ENCODE measurements at places on chromosomes 6 and 20.

DNA sequence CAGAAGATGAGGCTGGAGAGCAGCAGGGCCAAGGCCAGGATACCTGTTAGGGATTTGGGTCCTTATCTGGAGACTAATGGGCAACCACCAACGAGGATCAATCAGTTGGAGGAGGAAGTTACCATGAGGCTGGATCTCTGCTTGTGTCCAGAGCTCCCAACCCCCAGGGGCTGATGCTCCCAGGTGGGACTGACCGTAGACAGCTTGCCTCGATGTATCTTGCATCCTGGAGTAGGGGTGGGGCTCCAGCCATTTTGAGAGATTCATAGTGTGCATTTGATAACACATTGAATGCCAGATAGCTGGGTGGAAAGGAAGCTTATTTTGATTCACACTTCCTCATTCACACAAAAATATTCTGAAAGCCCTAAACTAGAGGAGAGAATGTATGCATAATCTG is 4.6 kb upstream of the RFPL4B start:
- no peak for DNase-seq

GRCh38 chr20:11522366-11522741 is 395.3 kb upstream of the BTBD3 start:
- DNase-seq = no peak

- peak; percentile 48 for DNase-seq
These were observed 20.8 kb downstream of the ZBTB2 start for GRCh38 chr6:151370509-151371078.

DNA sequence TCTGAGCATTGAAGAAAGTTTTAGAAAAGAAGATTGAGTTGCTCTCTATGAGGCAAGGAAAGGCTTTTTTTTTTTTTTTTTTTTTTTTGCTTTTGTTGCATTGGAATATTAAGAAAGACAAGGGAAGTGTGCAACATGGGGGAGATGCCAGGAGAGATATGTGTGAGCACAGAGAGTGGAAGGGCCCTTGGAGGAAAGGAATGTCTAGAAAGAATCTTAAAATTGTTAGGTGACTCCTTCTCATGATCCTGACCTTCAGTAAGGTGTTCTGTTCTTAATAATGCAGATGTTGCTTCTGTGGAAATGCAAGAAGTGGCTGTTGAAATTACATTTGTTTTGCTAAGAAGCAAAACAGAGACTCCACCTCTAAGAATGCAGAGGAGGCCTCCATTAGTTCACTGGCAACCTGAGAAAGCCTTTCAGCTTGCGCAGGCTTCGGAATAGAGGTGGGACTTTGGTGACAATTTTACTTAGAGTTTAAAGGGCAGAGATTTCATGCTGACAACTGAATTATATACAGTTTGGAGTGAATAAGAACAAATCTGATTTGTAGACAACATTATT is 118.0 kb upstream of the ASCC3 start:
- no peak for DNase-seq

GRCh38 chr6:55997223-55997874 is 122.0 kb upstream of the BMP5 start:
- DNase-seq = no peak

- no peak for DNase-seq
These were observed 97.8 kb downstream of the HFE start for GRCh38 chr6:26185004-26185403.

- DNase-seq = no peak
These were observed 90.3 kb downstream of the SNX5 start for GRCh38 chr20:17878069-17878911.

- DNase-seq = no peak
These were observed 59.5 kb upstream of the MPC1 start for GRCh38 chr6:166442131-166442685.

- no peak for DNase-seq
These were observed 62.1 kb upstream of the CNKSR3 start for GRCh38 chr6:154572556-154572955.

GRCh38 chr6:84362193-84362821 is 134.9 kb upstream of the CEP162 start:
- DNase-seq = no peak

DNA sequence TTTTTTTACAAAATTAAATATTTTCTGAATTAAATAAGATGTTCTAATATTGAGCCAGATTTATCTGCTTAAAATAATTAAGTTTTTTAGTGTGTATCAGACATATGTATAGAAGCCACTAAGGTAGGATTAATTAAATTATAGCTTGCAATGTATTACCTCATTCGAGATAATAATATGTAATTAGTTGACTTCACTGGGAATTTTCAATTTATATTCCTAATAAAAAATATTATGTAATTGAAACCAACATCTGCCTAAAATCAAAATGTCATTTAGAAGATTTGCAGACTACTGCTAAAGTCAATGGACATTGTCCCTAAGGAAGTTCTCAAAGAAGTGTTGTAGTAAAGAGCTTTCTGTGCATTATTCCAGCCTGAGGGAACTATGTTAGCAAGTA is 254.7 kb downstream of the EYS start:
- DNase-seq = no peak

DNA sequence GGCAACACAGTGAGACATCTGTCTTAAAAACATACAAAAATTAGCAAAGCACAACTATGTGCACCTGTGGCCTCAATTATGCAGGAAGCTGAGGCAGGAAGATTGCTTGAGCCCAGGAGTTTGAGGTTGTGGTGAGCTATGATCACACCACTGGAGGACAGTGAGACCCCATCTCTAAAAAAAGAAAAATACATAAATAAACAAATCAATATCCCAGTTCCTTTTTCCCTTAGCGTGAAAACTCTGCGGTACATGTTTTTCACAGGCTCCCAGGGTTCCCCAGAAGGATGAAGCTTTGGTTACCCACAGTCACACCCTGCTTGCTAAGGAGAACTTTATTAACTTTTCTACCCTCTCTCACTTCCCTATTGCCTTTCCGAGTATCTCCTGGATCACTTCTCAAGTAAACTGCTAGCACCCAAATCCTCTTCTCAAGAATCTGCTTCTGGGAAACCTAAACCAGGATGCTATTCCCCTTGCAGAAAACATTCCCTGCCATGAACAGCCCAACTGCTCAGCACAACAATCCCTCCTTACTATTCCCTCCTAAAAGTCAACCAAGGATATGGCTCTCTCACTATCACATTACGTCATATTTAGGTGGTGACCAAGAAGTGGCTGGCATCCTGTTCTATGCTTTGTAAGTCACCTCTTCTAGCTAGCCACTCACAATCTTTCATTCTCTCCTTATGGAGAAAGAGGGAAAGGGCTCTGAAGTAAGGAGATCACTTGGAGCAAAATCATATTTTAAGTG is 122.4 kb downstream of the IPCEF1 start:
- no peak for DNase-seq

DNA sequence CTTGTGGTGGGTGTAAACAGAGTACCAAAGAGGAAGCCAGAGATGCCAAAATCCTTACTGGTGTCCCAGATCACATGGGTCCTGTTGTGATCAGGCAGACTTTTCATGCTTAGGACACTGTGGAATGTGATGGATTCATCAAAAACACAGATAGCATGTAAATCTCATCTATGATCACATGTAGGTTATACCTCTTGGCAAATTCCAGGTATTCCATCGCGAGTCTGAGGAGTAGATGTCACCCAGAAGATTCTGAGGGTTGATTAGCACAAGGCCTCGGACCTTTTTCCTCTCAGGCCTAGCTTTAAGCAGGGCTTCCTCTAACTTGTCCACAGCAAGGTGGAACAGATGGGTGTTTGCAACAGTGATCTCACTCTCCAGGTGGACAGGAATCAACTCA is 28.3 kb upstream of the SSR1 start:
- DNase-seq = no peak

DNA sequence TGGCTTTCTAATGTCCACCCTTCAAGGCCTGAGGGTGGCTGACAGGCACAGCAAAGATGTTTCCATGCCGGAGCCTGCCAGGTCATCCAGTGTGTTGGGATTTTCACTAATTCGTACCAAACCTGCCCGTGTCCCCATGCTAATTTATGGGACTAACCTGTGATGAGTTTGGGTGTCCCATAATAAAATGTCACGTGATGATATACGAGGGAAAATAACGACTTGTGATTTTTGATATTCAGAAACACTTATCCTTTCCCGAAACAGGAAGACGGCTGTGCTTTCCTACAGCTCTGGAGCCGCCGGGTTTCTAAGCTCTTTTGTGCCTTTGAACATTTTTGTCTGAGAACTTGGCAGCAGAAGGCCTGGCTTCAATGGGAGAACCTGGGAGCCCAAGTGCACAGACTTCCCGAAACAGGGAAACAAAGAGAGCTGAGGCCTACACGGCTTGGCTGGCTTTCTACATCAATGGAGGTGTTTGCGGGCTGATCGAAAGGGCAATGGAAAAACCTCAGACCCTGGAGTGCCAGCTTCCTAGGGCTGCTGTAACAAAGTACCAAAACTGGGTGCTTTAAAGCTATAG is 171.9 kb upstream of the JARID2 start:
- no peak for DNase-seq

- peak; percentile 72 for DNase-seq
These were observed 175.5 kb downstream of the EYA2 start for GRCh38 chr20:47070176-47070575.

- DNase-seq = no peak
These were observed 465.1 kb downstream of the MEI4 start for GRCh38 chr6:78117966-78118365.

- DNase-seq = no peak
These were observed 20.4 kb upstream of the DOK5 start for GRCh38 chr20:54454982-54455381.

GRCh38 chr20:21125072-21125848 is 622 bp upstream of the KIZ start:
- DNase-seq = peak; percentile 41

GRCh38 chr6:57297505-57297904 is 19.9 kb upstream of the PRIM2 start:
- no peak for DNase-seq

GRCh38 chr6:148193063-148193680 is 149.5 kb upstream of the SASH1 start:
- DNase-seq = no peak

GRCh38 chr6:170296423-170296745 is 5.5 kb upstream of the DLL1 start:
- DNase-seq = no peak

GRCh38 chr20:7217606-7218005 is 450.1 kb downstream of the BMP2 start:
- no peak for DNase-seq

DNA sequence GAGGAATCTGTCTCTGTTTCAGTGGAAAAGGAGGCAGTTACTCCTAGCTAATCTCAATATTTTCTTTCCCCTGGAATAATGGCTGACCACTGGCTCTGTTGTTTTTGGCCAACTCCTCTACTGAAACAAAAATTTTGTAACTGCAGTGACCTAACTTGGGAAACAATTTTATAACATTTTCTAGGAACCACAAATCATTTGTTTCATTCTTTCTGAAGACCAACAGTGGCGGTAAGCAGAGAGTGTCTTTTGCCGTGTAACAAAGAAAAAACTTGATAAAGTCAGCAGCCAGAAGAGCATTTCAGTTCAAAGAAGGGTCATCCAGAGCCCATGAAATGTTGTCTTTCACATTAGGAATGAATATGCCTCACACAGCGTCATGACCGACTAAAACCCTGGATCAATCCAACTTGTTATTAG is 11.8 kb upstream of the BFSP1 start:
- DNase-seq = peak; percentile 83

DNA sequence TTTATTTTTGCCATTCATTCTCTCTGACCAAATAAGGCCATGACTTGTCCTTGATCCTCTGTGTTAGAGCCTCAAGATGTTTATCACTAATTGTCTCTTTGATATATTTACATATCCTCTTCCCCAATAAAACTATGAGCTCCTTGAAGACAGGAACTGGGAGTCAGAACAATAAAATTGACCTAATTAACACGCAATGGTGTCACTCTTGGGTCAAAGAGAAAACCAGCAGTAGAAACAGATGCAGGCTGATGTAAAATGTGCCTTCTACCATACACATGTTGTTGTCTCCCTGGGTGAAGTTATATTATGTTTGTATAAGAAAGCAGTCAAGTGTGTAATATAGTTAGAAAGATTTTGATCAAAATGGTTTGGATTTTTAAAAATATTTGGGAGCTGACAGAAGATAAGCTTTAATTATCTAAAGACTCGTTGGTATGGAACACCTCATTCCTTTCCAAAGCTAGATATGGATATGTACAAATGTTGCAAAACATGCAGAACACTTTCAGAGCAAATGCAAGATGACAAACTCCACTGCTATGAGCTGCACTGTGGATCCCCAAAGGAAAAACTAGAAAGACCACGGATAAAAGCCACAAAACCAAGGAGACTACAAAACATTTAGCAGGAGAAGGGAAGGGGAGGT is 109.7 kb upstream of the STMND1 start:
- no peak for DNase-seq

- peak; percentile 85 for DNase-seq
These were observed 66.7 kb downstream of the FAM229B start for GRCh38 chr6:112153926-112154607.

- DNase-seq = no peak
These were observed 165.2 kb upstream of the TOP1 start for GRCh38 chr20:40863355-40863919.

GRCh38 chr6:36717231-36717825 is 19.7 kb downstream of the RAB44 start:
- DNase-seq = no peak

- no peak for DNase-seq
These were observed 263.0 kb downstream of the PAX1 start for GRCh38 chr20:21968486-21968885.

DNA sequence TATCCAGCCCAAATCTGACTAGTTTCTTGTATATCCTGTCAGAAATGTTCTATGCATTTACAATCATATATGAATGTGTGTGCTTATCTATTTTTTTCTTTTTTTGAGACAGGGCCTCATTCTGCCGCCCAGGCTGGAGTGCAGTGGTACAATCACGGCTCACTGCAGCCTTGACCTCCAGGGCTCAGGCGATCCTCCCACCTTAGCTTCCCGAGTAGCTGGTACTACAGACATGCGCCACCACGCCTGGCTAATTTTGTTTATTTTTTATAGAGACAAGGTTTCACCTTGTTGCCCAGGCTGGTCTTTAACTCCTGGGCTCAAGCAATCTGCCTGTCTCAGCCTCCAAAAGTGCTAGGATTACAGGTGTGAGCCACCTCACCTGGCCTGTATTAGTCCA is 3.0 kb upstream of the RAB44 start:
- DNase-seq = no peak
